ENCODE measurements at places on chromosomes 4 and X. TPM values are rescaled to one million over a fixed set of nuclear protein-coding genes. Genes with fewer than 3 reads are reported as not detected.

DNA sequence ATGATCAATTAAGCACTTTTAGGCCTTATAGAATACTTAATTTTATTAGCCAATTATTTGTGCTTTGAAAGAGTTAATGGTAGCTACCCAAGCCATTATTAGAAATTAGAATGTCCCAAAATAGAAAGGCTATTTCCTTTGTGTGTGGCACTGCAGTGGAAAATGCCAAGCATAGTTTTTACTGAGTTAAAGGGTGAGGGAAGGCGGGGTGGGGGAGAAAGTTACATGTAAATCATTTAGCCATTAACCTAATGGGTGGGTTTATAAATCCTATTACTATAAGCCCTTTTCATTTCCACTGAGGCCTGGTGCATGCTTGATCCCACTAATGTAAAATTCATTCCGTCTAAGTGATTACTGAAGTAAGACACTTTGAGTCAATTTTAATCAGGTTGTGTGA, 105.8 kb downstream of the POLA1 start:
- DNase-seq, result no peak

GRCh38 chr4:95224402-95224801, 324.4 kb downstream of the UNC5C start:
- no peak for DNase-seq

DNA sequence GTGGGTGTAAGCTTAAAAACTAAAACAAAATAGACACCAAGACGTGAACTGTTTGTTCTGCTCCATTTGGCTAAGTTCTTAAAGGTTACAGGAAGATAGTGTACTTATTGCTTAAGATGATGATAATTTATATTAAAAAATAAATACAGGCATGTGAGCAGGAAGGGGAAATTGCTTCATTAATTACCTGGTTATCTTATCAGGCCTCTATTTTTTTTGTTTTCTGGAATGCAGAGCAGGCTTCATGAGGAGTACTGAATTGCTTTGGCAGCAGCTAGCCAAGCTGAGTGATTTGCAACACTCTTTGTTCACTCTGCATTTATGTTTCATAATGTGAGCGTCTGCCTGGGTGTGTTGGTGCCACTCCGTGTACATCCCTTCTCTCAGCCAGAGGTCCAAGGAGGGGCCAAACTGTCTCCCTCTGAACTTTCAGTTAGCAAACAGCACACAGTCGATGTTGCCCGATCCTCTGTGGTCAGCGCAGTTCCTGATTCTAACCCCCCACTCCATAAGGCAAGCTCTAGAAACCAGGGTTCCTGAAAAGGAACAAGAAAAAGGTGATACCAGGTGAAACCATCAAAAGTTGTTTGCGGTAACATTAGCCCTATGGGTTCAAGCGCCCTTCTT, 348.2 kb downstream of the SPRY1 start:
- DNase-seq, result no peak

- no peak for DNase-seq
Measured at GRCh38 chrX:7706032-7706431, 136.9 kb upstream of the VCX start.

- DNase-seq, result no peak
Measured at GRCh38 chr4:4325321-4325720, 35.3 kb downstream of the ZBTB49 start.

Gene CCSER1
- 3.6 TPM for polyA plus RNA-seq
